ENCODE measurements at places on chromosomes 13 and 19.

DNA sequence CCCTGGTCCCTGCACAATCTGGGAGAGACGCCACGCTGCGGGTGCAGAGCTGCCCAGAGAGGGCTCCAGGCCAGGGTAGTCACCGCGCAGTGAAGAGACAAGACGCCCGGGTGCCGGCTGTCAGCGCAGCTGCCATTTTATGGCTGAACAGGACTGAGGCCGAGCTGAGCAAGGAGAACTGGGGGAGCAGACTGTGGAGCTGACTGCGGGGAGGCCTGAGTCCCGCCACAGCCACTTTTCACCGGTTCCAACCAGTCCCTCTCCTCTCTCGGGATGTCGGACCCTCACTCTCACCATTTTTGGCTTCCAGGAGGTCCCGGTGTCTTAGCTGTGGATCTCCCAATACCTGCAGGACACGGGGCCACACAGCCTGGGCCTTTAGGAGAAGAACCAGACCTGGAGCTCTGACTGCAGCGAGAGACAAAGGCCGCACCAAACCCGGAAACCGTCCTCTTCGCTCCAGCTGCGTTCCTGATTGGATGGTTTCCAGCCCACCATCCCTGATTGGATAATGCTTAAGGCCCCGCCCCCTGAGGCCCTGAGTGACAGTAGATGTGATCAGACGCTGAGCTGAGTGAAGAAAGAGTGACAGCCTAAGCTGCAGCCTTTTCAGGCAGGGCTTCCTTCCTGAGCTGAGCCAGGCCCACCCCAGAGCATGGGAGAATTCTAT is at the start of gene ZNF626:
Gene ZNF626 (minus strand): TSS at position 422 of the 670 bp plus-strand sequence. CDS start 125 bp downstream, at position 297.
- DNase-seq = no peak

GRCh38 chr13:29254626-29255370 is 340.7 kb downstream of the SLC7A1 start:
- DNase-seq = no peak

GRCh38 chr19:37988758-37989635 is 82.0 kb downstream of the SIPA1L3 start:
- no peak for DNase-seq

DNA sequence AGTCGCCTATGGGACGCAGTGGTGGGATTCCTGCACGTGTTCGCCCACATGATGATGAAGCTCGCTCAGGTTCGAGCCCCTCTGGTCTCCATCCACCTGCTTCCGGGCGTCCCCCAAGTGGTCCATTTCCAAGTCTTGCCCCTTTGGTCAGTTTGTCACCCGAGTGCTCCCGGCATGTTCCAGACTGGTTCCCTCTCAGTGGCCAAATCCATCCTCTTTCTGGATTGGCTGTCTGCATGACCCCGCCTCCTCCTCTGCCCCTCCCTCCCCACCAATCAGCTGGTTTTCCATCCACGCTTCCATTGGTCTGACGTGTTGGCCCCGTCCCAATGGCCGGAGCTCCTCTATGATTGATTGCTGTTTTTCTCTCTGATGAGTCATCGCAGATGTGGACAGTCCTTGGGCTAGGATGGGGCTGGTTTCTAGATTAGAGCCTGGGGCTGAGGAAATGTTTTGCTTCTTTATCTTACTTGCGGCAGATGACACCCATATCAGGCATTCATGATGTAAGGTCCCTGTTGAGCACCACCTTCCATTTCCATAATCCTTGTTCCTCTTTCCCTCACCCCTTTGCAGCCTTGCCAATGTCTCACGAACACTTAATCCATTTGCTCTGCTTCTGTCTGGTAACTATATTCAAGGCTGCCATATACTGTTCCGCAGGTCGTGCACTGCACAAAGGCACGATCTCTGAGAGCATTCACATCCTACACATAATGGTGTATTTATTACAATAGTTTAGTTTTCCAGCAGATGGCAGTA is 73.8 kb downstream of the MAP4K1 start:
- DNase-seq = peak; percentile 42

DNA sequence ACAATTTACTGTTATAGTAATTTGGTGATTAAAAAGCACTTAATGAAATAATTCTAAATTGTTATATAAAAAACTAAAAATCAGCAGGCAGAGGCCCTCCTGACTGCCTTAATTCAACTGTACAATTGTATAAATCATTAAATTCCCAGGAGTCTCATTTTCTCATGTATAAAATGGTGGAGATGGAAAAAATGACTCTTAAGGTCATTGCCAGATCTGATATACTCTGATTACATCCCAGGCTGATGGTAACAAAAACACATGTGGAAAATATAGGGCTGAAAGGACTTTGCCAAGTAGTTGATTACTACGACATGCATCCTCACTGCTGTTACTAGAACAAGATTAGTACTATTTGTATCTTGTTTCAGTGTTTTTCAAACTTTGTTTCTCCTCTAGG is 1020.0 kb upstream of the SLC10A2 start:
- DNase-seq = no peak

GRCh38 chr13:100941377-100942368 is 267.1 kb upstream of the TMTC4 start:
- DNase-seq = no peak

GRCh38 chr13:25579221-25579620 is 207.4 kb downstream of the ATP8A2 start:
- no peak for DNase-seq

GRCh38 chr19:53132141-53132991 is at the start of gene ZNF415:
TSS of gene ZNF415 (minus strand) at chr19:53132910. CDS start at chr19:53122676, 10,234 bp downstream.
- DNase-seq = peak; percentile 69

- DNase-seq = no peak
Observed at GRCh38 chr13:91169321-91170050, 178.0 kb upstream of the MIR17HG start.

- DNase-seq = no peak
Observed at GRCh38 chr13:30607908-30608307, 9.8 kb upstream of the USPL1 start.

DNA sequence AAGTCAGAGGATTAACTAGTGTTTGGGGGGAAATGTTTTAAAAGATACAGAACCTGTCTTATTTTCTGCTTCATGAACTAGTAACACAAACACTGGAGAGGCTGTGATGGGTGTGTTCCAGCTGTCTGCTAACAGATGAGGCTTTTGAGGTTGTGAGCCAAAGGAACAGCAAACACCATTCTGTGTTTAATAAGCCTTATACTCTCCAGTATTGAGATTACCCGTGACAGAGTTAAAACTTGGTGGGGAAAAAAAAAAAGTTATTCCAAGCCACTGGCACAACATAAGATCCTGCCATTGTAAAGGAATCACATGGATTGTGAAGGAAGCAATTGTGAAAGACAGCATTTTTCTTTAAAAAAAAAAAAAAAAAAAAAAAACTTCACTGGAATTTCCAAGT is 48.4 kb downstream of the KCTD12 start:
- DNase-seq = peak; percentile 55

- DNase-seq = no peak
Observed at GRCh38 chr13:33958964-33959363, 141.0 kb downstream of the RFC3 start.

- no peak for DNase-seq
Observed at GRCh38 chr13:111584101-111584672, 263.7 kb downstream of the TEX29 start.

DNA sequence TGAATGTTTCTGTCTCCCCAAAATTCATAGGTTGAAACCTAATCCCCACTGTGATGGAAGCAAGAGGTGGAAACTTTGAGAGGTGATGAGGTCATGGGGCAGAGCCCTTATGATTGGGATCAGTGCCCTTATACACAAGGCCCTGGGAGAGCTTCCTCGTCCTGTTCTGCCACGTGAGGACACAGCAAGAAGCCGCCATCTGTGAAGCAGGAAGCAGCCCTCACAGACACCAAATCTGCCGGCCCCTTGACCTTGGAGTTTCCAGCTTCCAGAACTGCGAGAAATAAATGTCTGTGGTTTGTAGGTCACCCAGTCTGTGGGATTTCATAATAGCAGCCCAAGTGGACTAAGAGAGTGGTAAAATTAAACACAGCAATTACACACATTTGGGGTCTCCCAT is 737.4 kb downstream of the UQCRFS1 start:
- DNase-seq = no peak

- DNase-seq = no peak
Observed at GRCh38 chr13:40388617-40389016, 277.8 kb downstream of the FOXO1 start.

GRCh38 chr19:47446534-47447469 is 24.9 kb downstream of the SLC8A2 start:
- peak; percentile 34 for DNase-seq

- no peak for DNase-seq
Observed at GRCh38 chr19:38557205-38557799, 60.5 kb downstream of the MAP4K1 start.

DNA sequence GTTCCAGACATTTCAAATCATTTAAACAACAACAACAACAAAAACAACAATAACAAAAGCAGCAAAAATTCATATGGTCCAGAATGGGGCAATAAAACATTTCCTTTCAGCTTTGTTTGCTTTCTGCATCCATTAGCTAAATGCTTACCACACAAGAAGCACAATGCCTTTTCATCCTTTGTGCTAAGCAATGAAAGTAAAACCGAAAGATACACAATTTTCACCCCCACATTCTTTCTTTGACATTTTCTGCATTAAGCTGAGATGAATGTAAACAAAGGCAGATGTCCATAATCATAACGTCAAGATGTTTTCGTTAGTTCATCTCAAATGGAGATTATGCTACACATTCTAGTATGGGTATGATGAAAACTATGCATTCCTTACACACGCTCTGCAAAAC is 568.5 kb downstream of the SLITRK6 start:
- no peak for DNase-seq

- DNase-seq = no peak
Observed at GRCh38 chr13:86201477-86201876, 402.3 kb upstream of the SLITRK6 start.

DNA sequence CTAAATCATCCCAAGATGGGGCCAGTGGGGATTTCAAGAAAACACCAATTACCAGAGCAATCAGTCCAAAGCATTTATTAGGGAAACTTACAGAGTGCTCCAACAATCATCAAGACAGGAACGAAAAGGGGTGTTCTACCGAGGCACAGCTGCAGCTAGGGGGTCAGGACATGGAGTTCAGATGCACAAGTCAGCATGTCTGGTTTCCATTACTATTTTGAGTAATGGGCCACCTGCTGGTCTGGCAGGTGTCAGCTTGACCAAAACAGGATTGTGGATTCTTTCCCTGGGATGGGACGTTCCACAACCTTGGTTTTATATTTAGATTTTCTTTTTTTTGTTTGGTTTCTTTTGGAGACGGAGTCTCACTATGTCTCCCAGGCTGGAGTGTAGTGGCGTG is 3.9 kb upstream of the UBL5 start:
- no peak for DNase-seq

GRCh38 chr13:74258961-74259360 is 124.8 kb upstream of the KLF12 start:
- no peak for DNase-seq

GRCh38 chr13:114143806-114144605 is 11.6 kb upstream of the RASA3 start:
- no peak for DNase-seq

DNA sequence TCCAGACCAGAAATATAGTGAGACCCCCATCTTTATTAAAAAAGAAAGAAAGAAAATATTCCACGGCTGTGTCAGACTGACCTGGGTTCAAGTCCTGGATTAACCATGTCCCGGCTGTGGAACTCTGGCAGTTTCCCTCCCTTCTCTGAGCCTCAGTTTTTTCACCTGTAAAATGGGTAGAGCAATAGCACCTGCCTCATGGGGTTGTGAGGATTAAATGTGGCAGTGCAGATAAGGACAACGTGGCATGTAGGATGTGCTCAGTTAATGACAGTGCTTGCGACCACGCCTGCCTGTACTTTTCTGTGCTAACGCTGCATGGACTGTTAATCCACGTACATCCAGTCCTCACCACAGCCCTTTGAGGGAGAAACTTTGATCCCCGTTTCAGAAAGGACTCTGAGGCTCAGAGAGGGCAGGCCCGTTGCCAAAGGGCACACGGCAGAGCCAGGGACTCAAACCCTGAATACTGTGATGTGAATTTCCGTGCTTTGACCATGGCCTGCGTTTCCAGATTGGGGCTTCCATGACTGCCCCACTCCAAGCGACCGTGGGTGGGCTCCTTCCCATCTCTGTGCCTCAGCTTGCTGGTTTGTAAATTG is 16.1 kb downstream of the SBK2 start:
- DNase-seq = no peak

- peak; percentile 15 for DNase-seq
Observed at GRCh38 chr13:59771272-59771671, 392.5 kb downstream of the DIAPH3 start.

DNA sequence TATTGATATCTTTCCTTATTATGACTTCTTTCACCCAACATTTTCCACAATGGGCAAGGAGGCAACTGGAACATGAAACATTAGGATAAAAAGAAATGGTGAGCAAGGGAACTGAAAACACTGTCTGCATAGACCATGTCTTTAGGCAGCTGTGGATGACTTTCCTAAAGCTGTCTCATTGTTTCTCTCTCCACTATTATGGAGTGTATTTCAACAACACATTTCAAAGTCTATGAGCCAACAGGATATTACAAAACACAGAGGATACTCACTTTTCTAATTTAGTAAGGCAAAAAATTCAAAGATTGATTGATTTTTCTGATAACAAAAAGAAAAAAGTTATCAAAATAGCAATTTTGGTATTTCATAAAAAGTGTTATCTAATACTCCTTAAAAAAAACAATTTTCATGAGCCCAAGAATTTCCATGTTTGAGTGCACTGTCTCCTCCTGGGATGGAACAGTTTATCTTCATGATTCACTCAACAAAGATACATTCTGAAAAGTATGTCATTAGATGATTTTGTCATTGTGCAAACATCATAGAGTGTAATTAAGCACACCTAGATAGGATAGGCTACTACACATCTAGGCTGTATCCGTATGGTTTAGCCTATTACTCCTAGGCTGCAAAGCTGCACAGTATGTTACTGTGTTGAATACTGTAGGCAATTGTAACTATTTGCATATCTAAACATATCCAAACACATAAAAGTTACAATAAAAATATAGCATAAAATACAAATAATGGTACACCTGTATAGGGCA is 1568.4 kb downstream of the SLITRK5 start:
- DNase-seq = no peak

GRCh38 chr13:111043575-111043982 is 71.5 kb upstream of the ARHGEF7 start:
- no peak for DNase-seq

- DNase-seq = no peak
Observed at GRCh38 chr13:101515504-101515903, 63.0 kb downstream of the ITGBL1 start.

DNA sequence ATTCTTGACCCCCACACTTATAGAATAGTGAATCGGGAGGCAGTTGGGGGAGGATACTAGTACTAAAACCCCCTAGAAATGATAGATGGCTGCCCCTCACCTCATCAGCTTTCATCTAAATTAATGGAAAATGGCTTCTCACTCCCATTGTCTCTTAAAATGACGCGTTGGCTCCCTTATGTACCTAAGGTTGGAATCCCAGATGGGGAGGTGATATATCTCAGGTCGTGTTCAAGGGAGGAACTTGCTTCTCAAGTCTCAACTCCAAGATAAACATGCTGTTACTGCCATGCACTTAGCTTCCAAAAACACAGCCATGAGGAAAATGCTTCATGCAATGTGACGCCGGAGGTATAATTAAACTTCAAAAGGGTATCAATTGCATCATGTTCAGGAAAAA is 18.8 kb upstream of the UBE2L5 start:
- DNase-seq = no peak

- no peak for DNase-seq
Observed at GRCh38 chr13:82934000-82934399, 948.3 kb downstream of the SLITRK1 start.

- DNase-seq = no peak
Observed at GRCh38 chr19:11021760-11022144, 60.9 kb downstream of the SMARCA4 start.

- DNase-seq = no peak
Observed at GRCh38 chr19:12834976-12835757, 788 bp upstream of the RTBDN start.
